ENCODE measurements at places on chromosomes 6 and 20.

GRCh38 chr6:25112322-25112773 lies 166.8 kb upstream of the CARMIL1 start:
- no peak for DNase-seq

DNA sequence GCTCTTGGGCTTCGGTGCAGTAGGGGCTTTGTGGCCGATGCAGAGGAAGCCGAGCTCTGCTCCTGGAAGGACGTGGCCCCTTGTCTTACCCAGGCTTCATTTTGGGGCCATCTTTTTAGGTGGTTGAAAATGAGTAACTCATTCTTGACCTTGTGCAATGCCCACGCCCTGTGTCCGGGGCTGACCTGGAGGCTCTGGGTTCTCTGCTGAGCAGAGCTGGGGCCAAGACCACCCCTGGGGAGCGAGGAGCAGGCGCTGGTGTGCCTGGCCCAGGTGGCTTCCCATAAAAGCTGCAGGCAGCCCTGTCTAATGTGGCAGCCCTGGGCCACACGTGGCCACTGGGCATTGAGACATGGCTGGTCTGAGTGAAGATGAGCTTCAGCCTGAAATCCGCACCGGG lies 25.7 kb downstream of the NTSR1 start:
- DNase-seq = no peak

DNA sequence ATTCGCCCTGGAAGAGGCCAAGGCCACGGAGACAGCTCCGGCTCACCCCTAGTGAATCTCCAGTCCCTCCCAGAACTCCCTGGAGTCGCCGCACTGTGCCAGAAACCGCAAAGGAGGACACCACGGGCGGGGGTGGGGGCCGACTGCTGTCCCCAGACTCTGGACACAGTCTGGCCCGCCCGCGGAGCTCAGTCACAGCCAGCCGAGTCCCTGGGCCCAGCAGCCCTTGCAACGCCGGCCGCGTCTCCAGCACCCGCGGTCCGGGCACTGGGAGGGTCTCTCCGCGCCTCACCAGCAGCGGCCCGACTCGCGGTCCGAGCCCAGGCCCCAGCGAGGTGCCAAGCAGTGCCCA lies 518 bp downstream of the PEX6 start:
- peak; percentile 27 for DNase-seq

DNA sequence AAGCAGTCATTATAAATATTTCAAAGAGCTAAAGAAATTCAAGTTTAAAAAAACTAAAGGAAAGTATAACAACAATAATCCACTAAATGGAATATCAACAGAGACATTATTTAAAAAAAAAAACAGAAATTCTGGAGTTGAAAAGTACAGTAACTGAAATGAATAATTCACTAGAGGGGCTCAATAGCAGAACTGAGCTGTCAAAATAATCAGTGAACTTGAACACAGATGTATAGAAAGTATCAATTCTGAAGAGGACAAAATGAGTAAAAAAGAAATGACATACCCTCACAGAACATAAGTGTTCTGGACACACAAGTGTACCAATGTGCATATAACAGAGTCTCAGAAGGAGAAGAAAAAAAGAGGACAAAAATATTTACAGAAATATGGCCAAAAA lies 191.6 kb upstream of the RUNX2 start:
- no peak for DNase-seq

- DNase-seq = no peak
These were observed 747 bp upstream of the TXNDC5 start for GRCh38 chr6:7911345-7911725.
